ENCODE measurements at places on chromosomes 1 and 21.

GRCh38 chr1:114750780-114751179, 7.0 kb downstream of the CSDE1 start:
- DNase-seq = no peak

- DNase-seq = no peak
Observed at GRCh38 chr21:42585881-42586280, 67.5 kb upstream of the PDE9A start.

DNA sequence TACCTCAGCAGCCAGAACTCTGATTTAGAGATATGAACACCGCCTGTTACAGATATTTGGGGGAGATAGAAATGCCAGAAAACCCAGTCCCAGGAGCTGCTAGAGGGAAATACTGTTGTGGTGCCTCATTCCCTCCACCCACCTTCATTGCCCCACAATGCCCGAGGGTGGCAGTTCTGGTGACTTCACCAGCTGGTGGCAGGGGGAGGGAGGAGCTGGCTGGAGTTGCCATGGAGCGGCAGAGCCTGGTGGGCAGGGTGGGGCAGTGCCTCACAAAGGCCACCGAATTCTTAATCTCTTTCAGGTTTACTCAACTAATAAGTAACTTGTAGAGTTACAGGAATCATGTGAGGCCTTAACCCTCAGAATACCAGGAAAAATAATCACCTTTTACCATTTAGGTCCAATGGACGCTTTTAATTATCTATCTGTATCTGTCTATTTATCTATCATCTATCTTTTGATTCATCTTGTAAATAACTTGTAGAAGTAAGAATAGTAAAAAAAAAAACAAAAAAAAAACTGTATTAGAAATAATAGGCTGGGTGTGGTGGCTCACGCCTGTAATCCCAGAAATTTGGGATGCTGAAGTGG, 11.7 kb upstream of the S100A11 start:
- DNase-seq = peak; percentile 73

- no peak for DNase-seq
Observed at GRCh38 chr21:44294391-44295162, 5.3 kb upstream of the PFKL start.

DNA sequence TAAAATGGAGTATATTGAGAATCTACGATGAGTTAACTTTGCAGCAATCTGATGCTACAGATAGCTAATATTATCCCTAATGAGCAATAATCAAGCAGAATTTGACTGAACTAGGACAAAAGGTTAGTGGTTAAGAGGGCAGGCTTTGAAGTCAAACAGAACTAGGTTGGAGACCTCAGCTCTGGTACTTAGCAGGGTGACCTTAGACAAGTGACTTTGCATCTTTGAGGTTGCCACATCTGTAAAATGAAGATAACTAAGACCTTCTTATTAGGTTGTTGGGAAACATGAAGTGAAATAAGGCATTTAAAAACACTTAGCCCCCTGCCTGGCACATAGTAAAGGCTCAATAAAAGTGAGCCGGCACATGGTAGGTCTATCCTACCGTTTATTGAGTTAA, 4.3 kb upstream of the FUCA1 start:
- DNase-seq = no peak

DNA sequence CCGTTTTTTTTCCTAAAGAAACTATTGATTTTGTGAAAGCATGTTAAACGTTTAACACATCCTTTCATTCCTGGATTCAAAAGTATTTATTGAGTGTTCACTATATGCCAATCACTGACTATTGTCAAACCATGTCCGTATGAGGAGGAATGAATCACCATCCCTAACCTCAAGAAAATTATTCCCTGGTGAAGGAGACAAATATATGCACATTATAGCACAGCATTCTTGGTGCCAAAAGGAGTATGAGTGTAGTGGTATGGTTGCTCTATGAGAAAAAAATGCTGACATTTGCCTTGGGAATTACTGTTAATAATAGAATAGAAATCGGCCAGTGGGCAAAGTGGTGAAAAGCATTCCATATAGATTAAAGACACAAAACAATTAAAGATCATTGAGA, 1390.1 kb downstream of the MRPL39 start:
- DNase-seq = no peak

DNA sequence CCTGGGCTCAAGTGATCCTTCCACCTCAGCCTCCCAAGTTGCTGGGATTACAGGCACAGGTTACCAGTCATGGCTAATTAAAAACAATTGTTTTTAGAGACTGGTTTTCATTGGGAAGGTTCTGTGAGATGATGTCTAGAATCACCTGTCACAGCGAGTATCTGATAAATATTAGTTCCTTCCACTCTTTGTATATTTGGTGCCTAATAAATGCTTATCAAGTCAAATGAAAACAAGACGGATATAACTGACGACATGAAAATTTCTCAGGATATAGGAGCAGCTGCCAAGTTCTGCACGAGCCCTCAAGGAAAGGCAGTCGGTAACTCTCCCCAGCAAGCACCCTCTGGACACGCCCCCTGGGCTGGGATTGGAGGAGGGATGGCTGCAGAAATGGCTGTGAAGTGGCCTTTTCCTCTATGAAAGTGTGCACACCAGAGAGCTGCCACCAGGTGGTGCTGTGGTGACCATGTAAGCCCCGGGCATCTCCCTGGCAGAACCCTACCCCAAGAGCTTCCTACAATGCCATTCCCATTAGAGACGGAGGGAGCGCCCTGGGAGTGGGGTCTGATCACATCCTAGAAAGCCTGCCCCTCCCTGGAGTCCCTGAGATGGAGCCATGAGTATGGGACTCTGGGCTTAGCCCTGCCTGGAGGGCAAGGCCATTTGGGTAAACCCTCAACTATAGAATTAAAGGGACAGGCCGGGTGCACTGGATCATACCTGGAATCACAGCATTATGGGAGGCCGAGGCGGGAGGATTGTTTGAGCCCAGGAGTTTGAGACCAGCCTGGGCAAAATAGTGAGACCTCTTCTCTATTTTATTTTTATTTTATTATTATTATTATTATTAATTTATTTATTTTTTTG, 50.9 kb downstream of the HTR6 start:
- DNase-seq = peak; percentile 88

- DNase-seq = no peak
Observed at GRCh38 chr1:228818928-228819630, 83.8 kb downstream of the RHOU start.

GRCh38 chr1:28510273-28510969, 4.6 kb downstream of the RCC1 start:
- DNase-seq = peak; percentile 35

GRCh38 chr1:203103216-203103615, 17.4 kb upstream of the MYOG start:
- DNase-seq = no peak
